Pericardium fibroblast (primary cell): ENCODE measurements at places on chromosomes 7 and 10. TPM values are rescaled to one million over a fixed set of nuclear protein-coding genes. Genes with fewer than 3 reads are reported as not detected.

PSAP gene
- total RNA-seq: 978 and 1,201 TPM in 2 replicates

CALHM1 gene
- total RNA-seq: not detected in 2 replicates

CNPY1 gene
- total RNA-seq: not detected in 2 replicates

CUZD1 gene
- 0.85 TPM in 1 of 2 replicates, not detected in the other for total RNA-seq

FMC1 gene
- 6.3 and 10.8 TPM in 2 replicates for total RNA-seq

FAM237B gene
- not detected in 2 replicates for total RNA-seq

MMD2 gene
- not detected in 2 replicates for total RNA-seq

FZD1 gene
- total RNA-seq: 26.6 and 30.9 TPM in 2 replicates

CTTNBP2 gene
- 0.35 TPM in 1 of 2 replicates, not detected in the other for total RNA-seq

GIMAP2 gene
- 0.09 and 0.12 TPM in 2 replicates for total RNA-seq

SAMD9 gene
- 4.5 and 7.8 TPM in 2 replicates for total RNA-seq

CALCR gene
- not detected in 2 replicates for total RNA-seq

RBP4 gene
- total RNA-seq: 1.2 and 6.2 TPM in 2 replicates

GSTO2 gene
- total RNA-seq: 0.23 and 0.51 TPM in 2 replicates

OPN1SW gene
- total RNA-seq: not detected in 2 replicates

NKX2-3 gene
- total RNA-seq: 2.1 TPM in 1 of 2 replicates, not detected in the other

ELN gene
- total RNA-seq: 56.1 and 146 TPM in 2 replicates

SPDYE8 gene
- total RNA-seq: not detected in 2 replicates

CCNY gene
- 32.8 and 36.9 TPM in 2 replicates for total RNA-seq

PON1 gene
- total RNA-seq: not detected in 2 replicates

PHTF2 gene
- 12.6 and 16.7 TPM in 2 replicates for total RNA-seq

EFCAB10 gene
- not detected in 2 replicates for total RNA-seq

GPR22 gene
- total RNA-seq: not detected in 2 replicates

SIRT1 gene
- total RNA-seq: 7.9 and 10.6 TPM in 2 replicates

CALML5 gene
- not detected in 2 replicates for total RNA-seq

SYT15B gene
- 8.2 and 13.8 TPM in 2 replicates for total RNA-seq

FAM25A gene
- total RNA-seq: not detected in 2 replicates

TMEM236 gene
- under 0.01 TPM in 1 of 2 replicates, not detected in the other for total RNA-seq

EEPD1 gene
- 2.1 and 5.6 TPM in 2 replicates for total RNA-seq

IGFBP3 gene
- 134 and 277 TPM in 2 replicates for total RNA-seq

DENND2A gene
- 8.8 and 15.3 TPM in 2 replicates for total RNA-seq

NODAL gene
- not detected in 2 replicates for total RNA-seq

GIMAP4 gene
- not detected in 2 replicates for total RNA-seq

ADAM8 gene
- total RNA-seq: 0.09 and 0.70 TPM in 2 replicates

ZNF425 gene
- 2.3 and 2.7 TPM in 2 replicates for total RNA-seq

GCK gene
- 0.17 and 1.9 TPM in 2 replicates for total RNA-seq

OR2A7 gene
- 0.17 TPM in 1 of 2 replicates, not detected in the other for total RNA-seq

SKIDA1 gene
- 1.4 and 4.0 TPM in 2 replicates for total RNA-seq

GPR37 gene
- 0.23 TPM in 1 of 2 replicates, not detected in the other for total RNA-seq

UNC5B gene
- total RNA-seq: 26.0 and 35.2 TPM in 2 replicates

OR2A5 gene
- total RNA-seq: not detected in 2 replicates

TLX1 gene
- total RNA-seq: not detected in 2 replicates

AGR3 gene
- not detected in 2 replicates for total RNA-seq

CPN1 gene
- not detected in 2 replicates for total RNA-seq

RARRES2 gene
- 90.6 and 142 TPM in 2 replicates for total RNA-seq

ZNF107 gene
- 2.0 and 2.2 TPM in 2 replicates for total RNA-seq

CABCOCO1 gene
- 0.23 and 2.0 TPM in 2 replicates for total RNA-seq

CTBP2 gene
- 36.8 and 43.9 TPM in 2 replicates for total RNA-seq

FIS1 gene
- total RNA-seq: 210 and 232 TPM in 2 replicates

RELN gene
- total RNA-seq: under 0.01 and 1.6 TPM in 2 replicates
